PC-9 (cell line): ENCODE measurements at places on chromosomes 6 and 20.

- DNase-seq: no peak
These were observed 341.7 kb downstream of the CD83 start for GRCh38 chr6:14459315-14459714.

DNA sequence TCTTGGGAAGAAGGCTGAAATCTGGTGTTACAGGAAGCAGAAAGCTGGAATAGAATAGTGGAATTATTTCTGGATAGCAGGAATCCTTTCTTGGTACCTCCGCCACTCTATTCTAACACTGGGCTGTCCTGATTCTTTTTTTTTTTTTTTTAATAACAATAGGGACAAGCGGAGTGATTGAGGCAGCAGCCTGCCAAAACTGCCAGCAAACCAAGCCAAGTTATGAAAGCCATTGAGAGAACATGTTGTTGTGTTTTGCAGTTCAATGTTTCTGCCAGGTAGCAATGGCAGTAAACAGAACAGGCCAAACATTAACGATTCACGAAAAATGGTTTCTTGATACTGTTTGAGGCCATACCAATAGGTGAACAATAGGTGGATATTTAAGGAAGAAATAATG is 47.1 kb downstream of the SLC26A8 start:
- DNase-seq: no peak

GRCh38 chr6:107246972-107247615 is 131.8 kb upstream of the BEND3 start:
- no peak for DNase-seq

DNA sequence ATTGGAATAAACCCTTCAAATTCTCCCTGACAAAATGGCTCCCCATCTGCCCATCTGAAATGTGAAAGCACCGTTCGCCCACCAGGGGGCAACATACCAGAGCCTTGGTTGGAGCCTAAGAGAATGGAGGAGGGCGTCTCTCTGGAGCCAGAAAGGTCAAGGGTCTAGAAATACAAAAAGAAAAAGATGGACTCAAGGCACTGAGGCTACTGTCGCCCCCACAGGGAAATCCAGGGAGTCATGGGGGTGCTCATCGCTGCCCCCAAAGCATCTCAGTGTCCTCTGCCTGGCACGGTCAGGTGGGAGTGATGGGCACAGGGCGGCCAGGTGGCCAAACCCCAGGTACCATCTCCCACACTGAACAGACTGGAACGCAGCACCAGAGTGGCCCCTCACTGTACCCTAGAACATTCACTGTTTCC is 136.3 kb downstream of the ZMYND8 start:
- DNase-seq: peak; percentile 25

GRCh38 chr6:112877134-112878100 is 530.3 kb downstream of the RFPL4B start:
- no peak for DNase-seq

DNA sequence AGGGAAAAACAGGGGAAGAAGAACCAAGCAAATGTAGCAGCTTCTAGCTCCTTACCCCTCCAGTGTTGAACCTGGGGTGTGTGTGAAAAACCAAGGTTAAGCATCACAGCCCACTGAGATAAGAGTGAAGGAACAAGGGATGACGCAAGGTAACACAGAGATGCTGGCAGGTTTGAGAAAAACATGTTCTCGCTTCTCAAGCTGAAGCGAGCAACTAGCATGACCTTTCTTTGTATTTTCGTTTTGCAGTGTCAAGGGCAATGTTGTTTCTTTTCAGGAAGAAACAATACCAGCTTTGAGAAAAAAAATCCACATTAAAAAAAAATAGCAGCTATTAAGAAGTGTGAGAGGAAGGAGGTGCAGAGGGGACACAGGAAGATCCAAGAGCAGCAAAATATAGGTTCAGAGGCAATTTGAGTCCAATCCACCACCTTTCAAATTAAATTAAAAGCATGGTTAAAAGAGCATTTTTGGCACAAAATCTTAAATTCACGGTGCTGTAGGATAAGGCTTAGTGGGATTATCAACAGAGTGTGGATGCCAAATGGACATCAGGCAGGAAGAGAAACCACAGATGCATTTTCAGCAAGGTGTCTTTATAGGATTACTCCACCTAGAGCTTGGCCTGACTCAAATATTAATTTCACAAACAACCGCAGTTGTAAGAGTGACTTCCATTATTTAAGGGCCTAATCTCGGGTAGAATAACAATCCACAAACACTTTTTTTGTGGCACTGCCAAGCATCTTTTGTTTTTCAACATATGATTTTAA is 70.9 kb downstream of the SYNE1 start:
- no peak for DNase-seq

DNA sequence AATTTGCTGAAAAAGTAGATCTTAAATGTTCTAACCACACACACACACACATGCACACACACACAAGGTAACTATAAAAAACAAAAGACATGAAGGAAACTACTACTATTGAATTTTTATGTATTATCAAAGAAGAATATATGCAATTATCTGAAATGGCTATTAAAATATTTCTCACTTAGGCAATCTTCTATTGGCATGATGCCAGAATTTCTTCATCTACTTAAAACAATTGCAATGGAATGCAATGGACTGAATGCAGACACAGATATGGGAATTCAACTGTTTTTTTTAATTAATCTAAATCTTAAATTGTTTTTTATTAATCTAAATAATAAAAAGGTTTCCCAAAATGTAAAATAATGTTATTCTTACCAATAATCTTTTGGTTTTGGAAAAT is 152.6 kb upstream of the SMLR1 start:
- no peak for DNase-seq

DNA sequence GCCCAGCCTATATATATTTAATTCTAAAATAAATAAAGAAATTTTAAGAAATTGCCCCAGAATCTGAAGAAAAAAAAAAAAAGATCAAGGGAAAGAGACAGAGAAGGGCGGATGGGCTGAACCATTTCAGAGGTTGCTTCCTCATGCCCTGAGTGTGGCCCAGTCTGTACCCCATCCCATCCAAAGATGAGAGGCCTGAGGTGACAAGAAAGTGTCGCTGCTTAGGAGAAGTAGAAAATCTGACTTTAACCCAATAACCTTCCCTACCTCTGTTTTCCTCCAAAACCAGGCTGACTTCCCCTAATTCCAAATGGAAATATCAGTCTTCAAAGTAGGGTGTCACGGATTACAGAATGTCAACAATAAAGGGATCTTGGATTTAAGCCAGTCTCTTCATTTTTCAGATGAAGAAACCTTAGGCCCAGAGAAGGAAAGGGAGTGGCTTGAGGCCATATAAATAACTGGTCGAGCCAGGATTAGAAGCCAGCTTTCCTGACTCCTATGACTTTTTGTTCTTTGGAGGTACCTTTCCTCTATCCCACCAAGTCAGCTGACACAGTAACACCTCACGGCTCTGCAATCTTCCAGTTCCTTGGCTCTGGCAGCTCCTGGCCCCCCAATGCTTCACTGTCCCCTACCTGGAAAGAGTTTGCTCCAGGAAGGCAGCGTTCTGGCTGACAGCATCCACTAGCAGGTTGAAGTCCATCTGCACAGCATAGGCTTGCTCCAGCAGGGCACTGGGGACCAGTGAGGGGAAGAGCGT is 10.1 kb downstream of the GSS start:
- peak; percentile 16 for DNase-seq

GRCh38 chr6:122717350-122717749 is 62.2 kb upstream of the FABP7 start:
- no peak for DNase-seq

GRCh38 chr6:33843131-33844121 is 39.6 kb upstream of the MLN start:
- DNase-seq: no peak

- DNase-seq: no peak
These were observed 687.8 kb downstream of the COL12A1 start for GRCh38 chr6:74518035-74518434.

DNA sequence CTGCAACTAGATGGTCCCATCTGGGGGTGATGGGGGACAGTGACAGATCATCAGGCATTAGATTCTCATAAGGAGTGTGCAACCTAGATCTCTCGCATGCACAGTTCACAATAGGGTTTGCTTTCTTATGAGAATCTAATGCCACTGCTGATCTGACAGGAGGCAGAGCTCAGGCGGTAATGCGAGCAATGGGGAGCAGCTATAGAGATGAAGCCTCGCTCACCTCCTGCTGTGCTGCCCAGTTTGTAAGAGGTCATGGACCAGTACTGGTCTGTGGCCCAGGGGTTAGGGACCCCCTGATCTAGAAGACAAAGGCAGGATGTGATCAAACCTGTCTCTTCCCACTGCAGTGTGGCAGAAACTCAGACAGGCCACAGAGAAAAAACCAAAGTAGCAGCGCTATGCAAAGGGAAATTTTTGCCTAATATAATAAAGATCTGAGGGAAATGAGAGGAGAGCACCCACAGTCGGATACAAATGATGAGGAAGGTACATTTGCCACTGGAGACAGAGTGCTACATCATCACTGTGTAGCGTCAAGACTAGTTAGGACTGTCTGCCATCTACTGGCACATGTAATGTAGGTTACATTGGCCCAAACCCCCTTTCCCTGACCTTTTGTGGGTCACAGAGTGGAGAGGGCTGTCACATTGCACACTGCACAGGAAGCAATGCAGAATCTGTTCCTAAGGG is 4.1 kb upstream of the LY86 start:
- DNase-seq: no peak

- no peak for DNase-seq
These were observed 155.2 kb downstream of the PACRG start for GRCh38 chr6:162882801-162883481.

DNA sequence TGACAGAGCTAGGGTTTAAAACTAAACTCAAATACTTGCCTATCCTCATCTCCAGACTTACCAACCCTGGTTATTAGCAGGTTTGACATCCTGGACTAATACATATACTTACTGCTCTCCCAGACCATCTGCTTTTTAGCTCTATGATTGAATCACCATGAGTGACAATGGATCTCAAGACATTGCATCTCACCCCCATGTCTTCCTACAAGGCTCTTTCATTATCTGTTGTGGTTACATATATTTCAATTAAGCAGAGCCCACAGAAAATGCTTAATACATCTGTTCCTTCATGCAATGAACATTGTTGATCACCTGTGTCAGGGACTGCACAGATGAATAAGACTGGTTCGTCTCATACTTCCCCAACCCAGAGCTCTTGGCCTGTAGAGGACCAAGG is 19.4 kb downstream of the SAMD3 start:
- DNase-seq: no peak

GRCh38 chr6:98525860-98526259 is 308.5 kb upstream of the POU3F2 start:
- DNase-seq: no peak

DNA sequence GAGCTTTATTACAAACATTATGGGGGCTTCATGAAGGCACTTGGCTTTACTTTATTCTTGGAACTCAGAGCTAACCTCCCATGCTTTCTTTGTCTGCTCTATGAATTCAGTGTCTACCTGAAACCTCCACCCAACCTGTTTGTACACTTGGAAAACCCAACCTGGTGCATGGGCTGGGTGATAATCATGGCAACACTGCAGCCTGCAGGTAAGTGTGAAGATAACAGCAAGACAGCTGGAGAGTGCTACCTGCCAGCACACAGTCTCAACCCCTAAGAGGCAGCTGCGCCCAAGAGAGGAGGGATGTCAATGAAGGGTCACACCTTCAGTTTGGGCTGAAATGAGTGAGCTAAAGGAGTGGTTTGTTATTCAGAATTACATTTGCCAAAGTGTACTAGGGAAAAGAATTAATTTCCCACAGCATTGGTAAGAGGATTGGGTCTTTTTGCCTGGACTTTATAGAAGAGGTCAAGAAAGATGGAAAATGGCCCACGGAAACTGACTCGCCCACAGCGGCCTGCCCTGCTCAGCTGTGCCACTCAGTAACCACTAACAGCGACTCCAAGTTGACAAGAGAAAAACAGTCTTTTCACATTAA is 24.4 kb downstream of the FOXQ1 start:
- peak; percentile 81 for DNase-seq

- DNase-seq: no peak
These were observed 6.4 kb downstream of the NPEPL1 start for GRCh38 chr20:58698741-58699622.

DNA sequence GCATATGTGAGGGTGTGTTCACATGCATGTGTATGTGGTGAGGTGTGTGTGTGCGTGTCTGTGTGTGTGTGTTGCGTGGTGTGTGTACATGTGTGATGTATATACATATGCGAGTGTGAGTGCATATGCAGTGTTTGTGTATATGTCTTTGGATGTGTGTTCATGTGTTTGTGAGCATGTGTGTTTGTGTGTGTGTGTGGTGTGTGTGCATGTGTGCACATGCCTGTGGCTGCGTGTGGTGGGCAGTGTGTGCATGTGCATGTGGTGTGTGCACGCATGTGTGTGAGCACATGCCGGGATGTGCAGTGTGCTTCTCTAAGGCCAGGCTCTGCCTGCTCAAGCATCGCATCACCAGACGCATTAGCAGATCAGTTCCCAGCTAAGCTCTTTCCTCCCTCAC is 5.7 kb downstream of the THBS2 start:
- DNase-seq: no peak

GRCh38 chr6:109717971-109718370 is 26.9 kb downstream of the FIG4 start:
- no peak for DNase-seq

- DNase-seq: no peak
These were observed 66.8 kb downstream of the TBC1D7 start for GRCh38 chr6:13261464-13261994.

- no peak for DNase-seq
These were observed 250.5 kb upstream of the AFDN start for GRCh38 chr6:167576050-167576741.

GRCh38 chr6:85047818-85048217 is 283.4 kb upstream of the TBX18 start:
- DNase-seq: no peak

- no peak for DNase-seq
These were observed 41.1 kb downstream of the LRP11 start for GRCh38 chr6:149823013-149823412.

DNA sequence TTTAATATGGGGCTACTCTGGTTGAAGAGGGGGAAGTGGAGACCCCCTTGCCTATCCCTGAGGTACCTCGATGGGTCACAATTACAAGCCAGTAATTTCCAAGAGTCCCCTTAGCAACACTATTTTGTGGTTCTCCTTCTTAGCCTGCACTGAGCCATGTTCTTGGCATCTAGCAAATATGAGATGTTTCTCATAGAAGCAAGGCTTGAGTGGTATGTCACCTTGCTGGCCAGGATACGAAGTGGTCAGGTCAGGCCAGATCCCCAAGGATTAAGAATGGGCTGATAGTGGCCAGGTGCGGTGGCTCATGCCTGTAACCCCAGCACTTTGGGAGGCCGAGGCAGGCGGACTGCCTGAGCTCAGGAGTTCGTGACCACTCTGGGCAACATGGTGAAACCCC is 2.1 kb upstream of the GHRH start:
- no peak for DNase-seq
